ENCODE measurements at places on chromosomes 7 and 10.
A peak's percentile ranks its signal among the peaks of the same experiment; 100 is the strongest.

GRCh38 chr10:124153023-124153826 lies 59.8 kb upstream of the CHST15 start:
- H3K4me3 ChIP-seq, result peak overlapping the region; percentile 21
- no peaks in the 10 kb centered on the region for H3K36me3 ChIP-seq
- DNase-seq, result peak; percentile 98

GRCh38 chr10:65827359-65827758 lies 1098.5 kb upstream of the LRRTM3 start:
- H3K27ac ChIP-seq, result no peak overlapping the region
- no peak overlapping the region for H3K4me3 ChIP-seq
- no peaks in the 10 kb centered on the region for H3K36me3 ChIP-seq
- H3K27me3 ChIP-seq, result no peaks in the 10 kb centered on the region
- no peaks in the 10 kb centered on the region for H3K4me1 ChIP-seq

DNA sequence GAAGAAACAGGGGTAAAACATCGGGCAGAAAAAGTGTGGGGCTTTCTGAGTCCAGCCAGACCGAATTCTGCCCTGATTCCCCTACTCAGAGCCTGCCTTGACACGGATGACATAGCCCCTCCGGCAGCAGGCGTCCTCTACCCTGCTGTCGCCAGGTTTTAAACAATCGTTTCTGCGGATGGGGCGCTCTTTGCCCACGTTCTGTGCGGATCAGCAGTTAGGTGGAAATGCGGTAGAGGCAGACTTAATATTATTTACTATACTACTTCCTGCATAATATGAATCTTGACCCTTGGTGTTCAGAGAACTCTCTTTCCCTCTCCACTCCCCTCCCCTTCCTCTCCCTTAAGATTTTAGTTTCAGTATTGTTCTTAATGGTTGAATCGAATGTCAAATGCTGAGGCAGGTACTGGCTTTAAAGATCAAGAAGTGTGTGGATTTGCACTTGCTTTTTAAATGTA lies 2.4 kb downstream of the GATA3 start:
- no peak overlapping the region for H3K27ac ChIP-seq
- no peak overlapping the region for H3K4me3 ChIP-seq
- peaks cover 3% of the 10 kb centered on the region for H3K27me3 ChIP-seq
- DNase-seq, result no peak

DNA sequence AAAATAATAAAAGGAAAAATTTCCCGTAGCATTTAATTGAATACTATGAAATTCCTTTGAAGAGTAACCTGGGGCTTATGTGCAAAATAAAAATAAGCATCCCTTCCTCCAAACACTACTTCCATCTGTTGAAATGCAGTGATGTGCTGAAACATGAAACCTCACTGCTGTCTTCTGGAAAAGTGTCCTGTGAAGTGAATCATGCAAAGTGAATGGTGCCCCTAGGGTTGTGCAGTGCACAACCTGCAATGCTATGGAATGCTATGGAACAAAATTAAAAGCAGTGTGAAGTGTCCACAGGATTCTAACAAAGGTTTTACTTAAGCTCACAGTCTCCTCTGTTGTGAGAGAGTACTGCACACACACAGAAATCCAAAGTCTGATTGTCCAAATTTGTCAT lies 480.9 kb downstream of the ETV1 start:
- H3K4me1 ChIP-seq, result no peaks in the 10 kb centered on the region
- DNase-seq, result no peak
- no peak overlapping the region for H3K4me3 ChIP-seq
- no peaks in the 10 kb centered on the region for H3K36me3 ChIP-seq
- no peak overlapping the region for H3K27ac ChIP-seq

DNA sequence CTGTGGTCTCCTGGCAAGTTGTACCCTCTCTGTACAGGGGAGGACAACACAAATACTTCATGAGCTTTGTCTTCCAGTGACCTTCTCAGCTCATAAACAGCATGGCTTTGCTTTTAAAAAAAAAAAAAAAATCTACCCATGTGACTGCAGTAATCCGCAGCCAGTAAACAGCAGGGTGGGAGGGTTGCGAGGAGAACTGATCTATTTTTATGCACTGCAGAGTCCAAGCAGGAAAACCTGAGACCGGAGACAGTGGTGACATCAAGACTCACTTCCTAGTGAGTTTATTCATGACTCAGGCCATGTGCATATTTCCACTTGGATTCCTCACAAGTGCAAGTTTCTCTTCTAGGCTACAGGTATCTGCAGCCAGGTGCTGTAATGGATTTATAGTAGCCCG lies 127.9 kb downstream of the NRF1 start:
- H3K4me1 ChIP-seq, result 0 out of 2 replicates have a peak, but pooled peaks cover 4% of the 10 kb centered on the region
- no peaks in the 10 kb centered on the region for H3K27me3 ChIP-seq
- H3K27ac ChIP-seq, result no peak overlapping the region
- H3K36me3 ChIP-seq, result no peaks in the 10 kb centered on the region
- no peak for DNase-seq
- H3K4me3 ChIP-seq, result no peak overlapping the region
